IPS DF 6.9 (cell line): ENCODE measurements at places on chromosomes 3 and 15.

DNA sequence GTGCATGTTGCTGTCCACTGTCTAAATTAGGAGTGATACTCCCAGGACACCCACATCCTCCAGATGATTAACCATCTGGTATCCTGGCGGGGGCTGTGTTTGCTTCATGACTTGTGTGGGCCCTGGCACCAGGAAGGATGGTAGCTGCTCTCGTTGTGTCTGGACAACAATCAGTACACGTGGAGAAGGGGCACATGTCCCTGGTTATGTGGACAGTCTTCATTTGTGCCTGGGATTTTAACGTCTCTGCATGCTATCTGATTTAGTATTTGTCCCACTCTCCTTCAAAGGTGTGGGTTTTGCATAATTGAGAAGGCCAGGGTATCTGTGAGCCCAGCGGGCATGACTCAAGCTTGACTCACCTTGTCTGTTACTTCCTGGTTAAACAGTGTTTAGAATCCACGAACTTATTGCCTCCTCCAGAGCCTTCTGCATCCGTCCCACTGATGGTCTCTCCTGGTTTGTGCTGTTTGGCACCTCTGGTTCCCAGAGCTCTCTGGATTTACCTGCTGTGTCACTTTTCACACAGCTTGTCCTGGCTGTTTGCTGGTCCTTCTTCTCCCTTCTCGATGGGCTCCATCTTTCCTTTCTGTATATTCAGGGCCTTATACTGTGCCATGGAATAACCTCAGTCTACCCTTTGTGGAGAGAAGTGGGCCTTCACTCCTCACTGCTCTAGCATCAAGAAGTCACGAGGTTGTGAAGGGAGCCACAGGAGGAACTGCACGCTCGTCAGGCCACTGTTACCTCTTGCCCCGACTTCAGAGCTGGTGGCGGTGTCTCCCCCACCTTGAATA is 32.5 kb downstream of the ARNT2 start:
- DNase-seq = no peak

- DNase-seq = no peak
Measured at GRCh38 chr3:15926871-15927270, 129.1 kb upstream of the ANKRD28 start.

DNA sequence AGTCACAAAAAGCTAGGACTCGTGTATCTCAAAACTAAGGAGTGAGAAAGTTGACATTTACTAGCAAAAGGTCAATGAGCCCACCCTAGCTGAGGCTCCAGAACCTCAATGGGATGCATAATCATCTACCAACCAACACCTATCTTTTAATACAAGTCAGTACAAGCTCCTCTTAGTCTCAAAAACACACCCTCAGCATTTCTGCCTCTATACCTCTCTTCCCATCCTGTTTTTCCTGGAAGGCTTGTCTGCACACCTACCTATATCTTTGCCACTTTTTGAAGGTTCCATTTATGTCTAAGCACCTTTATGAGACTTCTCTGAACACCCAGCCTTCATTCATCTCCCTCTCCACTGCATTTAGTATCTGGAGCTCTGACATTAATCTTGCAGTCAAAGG is 10.0 kb downstream of the WWTR1 start:
- no peak for DNase-seq

GRCh38 chr3:124766113-124767095 is 36.2 kb downstream of the UMPS start:
- no peak for DNase-seq

DNA sequence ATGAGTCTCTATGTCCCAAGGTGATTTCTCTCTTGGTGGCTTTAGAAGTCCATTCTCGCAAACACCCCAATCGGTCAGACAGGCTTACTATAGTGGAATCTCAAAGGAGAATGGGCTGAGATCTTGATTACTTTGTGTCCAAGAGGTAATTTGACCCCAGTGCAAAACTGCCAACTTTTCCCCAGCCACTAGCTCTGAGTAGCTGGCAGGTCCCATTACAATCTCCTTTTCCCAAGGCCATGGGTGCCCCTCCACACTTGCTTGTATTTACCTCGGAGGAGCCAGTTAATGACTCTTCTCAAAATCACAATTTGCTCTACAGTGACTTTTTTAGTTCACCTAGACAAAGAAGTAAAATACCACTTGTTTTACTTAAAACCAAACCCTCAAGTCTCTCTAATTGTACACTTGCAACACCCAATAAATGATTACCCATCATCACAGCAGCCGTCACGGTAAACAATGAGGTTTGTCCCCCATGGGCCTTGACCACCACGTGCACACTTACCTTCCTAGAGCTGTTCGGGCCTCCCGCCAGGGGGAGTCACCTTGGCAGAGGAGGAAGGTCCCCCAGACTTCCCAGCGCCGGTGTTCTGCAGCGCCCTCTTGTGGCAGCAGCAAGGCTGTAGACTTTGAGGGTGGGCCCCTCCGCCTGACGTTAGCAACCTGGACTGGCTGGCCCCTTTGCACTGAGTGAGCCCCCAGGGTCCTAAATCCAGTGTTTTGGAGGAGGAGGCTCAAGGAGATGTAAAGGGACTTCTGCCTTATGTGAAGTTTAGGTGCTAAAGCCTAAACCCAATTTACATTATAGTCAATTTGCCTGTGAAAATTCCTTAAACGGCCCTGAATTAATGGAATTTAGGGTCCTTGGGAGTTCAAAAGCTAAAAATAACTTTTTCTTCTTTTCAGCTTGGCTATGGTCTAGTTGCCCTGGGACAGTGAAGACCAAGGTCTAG is 18.7 kb upstream of the HDAC11 start:
- peak; percentile 87 for DNase-seq

DNA sequence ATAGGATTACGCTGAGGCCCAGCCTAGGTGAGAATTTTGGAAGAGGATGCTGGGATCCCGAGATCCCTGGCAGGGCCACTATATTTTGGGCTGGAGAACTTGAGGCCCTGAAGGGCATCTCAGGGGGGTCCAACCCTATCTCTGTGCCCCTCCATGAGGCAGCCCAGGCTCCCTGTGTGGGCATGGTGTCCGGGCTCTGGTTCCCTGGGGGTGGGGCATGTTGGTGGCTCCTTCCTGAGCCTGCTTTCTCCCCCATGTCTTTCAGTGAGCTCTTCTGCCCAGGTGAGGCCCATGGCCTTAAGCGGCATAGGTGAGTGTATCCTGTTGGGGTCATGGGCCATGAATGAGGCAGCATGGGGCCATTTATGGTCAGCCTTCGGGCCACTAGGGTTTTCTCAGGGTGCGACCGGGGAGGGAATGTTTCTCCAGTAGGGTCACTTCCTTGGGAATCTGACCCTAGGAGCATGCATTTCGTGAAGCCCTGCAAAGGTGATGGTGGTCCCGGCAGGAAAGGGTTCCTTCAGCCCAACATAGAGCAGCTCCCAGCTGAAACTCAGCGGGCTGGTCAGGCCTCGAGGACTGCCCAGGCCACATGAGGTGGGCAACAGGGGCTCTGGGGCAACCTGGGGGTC is 191.3 kb downstream of the UBE3A start:
- no peak for DNase-seq

- DNase-seq = no peak
Measured at GRCh38 chr3:160378331-160379109, 20.5 kb downstream of the IFT80 start.

GRCh38 chr3:156602424-156602823 is 47.5 kb upstream of the SSR3 start:
- DNase-seq = no peak

DNA sequence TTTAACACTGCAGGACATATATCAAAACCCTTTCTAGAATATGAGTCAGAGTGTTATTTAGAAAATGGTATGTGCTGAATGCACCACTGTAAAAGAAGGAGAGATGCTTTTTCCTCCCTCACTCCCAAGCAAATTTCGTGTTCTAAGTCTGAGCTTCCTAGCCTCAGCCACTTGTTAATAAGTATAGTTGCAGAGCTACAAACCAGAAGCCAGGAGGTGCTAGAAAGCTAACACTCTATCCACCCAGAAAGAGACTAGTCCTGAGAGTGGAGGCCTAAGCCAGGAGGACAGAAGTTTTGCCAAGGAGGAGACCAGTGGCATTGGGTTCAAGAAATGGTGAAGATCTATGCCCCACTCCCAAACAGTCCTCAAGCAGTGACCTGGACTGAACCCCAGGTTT is 40.5 kb upstream of the GYG1 start:
- no peak for DNase-seq

GRCh38 chr3:69443457-69443920 is 57.6 kb upstream of the FRMD4B start:
- no peak for DNase-seq

GRCh38 chr3:131716007-131716406 is 213.2 kb upstream of the MRPL3 start:
- DNase-seq = no peak

GRCh38 chr3:100570811-100571210 is 38.6 kb upstream of the ADGRG7 start:
- DNase-seq = no peak

DNA sequence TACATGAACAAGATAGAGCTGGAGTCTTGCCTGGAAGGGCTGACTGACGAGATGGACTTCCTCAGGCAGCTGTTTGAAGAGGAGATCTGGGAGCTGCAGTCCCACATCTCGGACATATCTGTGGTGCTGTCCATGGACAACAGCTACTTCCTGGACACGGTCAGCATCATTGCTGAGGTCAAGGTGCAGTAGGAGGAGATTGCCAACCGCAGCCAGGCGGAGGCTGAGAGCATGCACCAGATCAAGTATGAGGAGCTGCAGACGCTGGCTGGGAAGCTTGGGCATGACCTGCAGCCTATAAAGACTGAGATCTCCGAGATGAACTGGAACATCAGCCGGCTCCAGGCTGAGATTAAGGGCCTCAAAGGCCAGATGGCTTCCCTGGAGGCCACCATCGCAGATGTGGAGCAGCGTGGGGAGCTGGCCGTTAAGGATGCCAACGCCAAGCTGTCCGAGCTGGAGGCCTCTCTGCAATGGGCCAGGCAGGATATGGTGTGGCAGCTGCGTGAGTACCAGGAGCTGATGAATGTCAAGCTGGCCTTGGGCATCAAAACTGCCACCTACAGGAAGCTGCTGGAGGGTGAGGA is 5.5 kb upstream of the LARP6 start:
- DNase-seq = no peak

GRCh38 chr3:188415196-188415595 is 261.2 kb downstream of the LPP start:
- DNase-seq = no peak

DNA sequence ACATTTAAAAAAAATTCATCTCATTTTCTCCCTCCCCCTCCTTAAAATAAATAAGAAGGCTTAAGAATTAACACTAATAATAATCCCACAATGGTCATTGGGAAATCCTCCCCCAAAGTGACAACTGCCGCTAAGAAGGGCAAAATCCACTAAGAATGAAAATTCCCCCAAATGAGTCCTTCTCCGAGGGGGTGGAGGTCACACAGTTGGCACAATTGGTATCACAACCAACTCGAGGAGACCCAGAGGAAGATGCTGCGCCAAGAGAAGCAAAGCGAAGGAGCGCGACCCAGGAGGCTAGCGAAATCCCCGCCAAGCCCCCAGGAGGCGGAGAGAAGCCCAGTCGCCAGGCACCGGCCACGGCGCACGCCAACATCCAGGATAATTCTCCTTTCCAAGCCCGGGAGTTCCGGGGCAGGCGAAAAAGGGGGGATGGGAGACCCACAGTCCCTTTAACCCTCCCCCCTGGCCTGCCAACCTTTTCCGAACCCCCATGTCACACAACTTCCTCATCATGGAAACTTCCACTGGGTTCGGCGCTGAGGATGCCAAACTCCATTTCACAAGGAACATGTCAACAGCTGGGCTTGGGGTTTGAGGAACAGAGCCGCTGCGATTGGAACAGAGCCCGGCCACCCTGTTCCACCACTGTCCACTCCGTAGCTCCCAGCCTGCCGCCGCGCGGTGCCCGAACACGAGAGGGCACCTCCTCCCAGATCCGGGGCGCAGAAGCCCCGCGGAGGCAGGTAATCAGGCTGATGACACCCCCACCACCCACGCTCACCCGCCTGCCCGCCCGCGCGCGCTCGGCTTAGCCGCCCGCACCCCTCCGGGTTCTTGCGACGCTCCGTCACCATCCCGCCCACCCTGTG is 668 bp downstream of the THRB start:
- no peak for DNase-seq

DNA sequence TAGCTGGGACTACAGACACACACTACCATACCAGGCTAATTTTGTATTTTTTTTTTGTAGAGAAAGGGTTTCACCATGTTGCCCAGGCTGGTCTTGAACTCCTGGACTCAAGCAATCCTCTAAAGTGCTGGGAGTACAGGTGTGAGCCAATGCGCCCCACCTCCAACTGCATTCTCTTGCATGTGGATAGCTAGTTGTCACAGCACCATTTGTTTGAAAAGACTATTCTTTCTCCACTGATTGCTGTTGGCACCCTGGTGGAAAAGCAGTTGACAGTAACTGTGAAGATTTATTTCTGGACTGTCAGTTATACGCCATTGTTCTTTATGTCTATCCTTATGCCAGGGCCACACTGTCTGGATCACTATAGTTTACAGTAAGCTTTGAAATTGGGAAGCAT is 303.9 kb downstream of the ADAMTS17 start:
- no peak for DNase-seq

DNA sequence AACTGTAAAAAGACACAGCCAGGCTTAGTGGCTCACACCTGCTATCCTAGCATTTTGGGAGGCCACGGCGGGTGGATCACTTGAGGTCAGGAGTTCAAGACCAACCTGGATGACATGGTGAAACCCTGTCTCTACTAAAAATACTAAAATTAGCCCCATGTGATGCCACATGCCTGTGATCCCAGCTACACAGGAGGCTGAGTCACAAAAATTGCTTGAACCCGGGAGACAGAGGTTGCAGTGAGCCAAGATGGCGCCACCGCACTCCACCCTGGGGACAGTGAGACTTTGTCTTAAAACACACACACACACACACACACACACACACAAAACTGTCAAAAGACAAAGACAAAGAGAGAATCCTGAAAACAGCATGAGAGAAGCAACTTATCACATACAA is 18.0 kb downstream of the SPCS1 start:
- DNase-seq = no peak

- no peak for DNase-seq
Measured at GRCh38 chr15:47822048-47822447, 104.7 kb downstream of the SEMA6D start.

DNA sequence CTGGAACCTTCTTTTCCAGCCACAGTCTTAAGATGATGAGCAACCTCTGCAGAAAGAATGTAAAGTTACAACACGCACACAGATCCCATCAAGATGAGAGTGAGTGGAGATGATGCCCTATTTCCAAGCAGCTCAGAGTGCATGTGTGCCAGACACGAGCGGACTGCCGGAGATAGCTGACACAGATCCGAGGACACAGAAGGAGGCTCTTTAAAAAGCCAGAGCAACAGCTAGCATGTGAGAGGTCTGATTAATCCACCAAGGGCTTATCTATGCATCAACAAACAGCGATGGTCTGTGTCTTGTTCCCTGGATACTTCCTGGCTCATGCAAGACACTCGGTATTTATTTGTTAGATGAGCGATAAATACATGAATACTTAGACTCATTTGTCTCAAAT is 128.6 kb upstream of the DLG1 start:
- no peak for DNase-seq

GRCh38 chr3:126085841-126086240 is 1.9 kb upstream of the SLC41A3 start:
- no peak for DNase-seq

- DNase-seq = no peak
Measured at GRCh38 chr3:140019946-140020345, 85.0 kb downstream of the CLSTN2 start.
